ENCODE measurements at places on chromosomes 2 and 18.

- DNase-seq, result no peak
These were observed 59.1 kb upstream of the PELI1 start for GRCh38 chr2:64203131-64203857.

DNA sequence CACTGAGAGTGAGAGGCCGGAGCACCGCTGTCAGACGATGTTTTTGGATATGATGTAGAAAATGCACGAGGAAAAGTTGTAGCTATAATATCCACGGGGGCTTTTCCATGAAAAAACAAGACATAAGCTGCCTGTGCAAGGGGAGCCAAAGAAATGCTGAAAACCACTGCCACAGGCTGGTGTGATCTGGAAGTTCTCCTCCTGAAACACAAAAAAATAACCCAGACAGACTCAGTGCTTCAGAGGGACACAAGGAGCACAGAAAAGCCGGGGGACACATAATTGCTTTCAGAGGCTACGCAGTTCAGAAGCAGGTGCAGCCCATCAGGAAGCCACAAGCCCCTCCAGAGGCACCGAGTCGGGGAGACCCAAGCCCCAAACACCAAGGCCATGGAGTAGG is 98.2 kb downstream of the ZNF516 start:
- no peak for DNase-seq

DNA sequence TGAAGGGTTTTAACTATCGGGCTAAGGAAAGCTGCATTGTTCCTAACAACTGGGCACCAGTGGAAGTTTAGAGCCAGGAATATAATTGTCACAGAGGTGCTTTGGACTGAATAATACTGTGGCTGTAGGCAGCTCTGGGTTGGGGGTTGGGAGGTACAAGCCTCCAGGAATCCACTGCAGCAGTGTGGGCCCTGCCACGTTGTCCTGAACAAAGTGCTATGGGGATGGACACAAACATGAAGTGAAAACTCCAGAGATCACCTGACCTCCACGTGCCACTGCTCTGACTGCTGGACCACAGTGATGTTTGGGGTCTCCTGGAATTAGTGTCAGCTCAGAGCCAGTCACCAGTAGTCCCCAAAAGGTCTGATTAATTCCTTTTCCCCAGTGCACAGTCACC is 110.9 kb downstream of the BCL2 start:
- no peak for DNase-seq

- no peak for DNase-seq
These were observed 51.3 kb downstream of the NTSR2 start for GRCh38 chr2:11618708-11619062.

- peak; percentile 19 for DNase-seq
These were observed 1139.4 kb upstream of the GYPC start for GRCh38 chr2:125516496-125517109.
